ENCODE measurements at places on chromosomes 1 and 21.

DNA sequence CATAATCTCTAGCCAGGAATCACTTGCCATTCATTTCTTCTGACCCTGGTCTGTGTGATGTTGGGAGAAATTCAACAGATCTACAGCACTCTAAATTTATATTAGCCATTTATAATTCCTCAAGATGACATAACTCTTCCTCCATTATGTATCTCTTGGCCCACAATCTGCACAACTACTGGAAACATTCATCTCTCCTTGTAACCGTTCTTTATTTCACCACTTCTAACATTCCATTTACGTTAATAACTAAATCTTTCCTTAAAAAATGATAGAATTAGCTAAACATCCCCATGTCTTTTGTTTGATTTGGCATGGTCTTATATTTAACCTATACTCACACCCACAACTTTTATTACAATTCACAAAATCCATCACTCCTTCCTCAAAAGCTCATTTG is 166.0 kb downstream of the COL11A1 start:
- DNase-seq, result no peak

GRCh38 chr1:171807556-171807955 is 26.1 kb downstream of the METTL13 start:
- no peak for DNase-seq

DNA sequence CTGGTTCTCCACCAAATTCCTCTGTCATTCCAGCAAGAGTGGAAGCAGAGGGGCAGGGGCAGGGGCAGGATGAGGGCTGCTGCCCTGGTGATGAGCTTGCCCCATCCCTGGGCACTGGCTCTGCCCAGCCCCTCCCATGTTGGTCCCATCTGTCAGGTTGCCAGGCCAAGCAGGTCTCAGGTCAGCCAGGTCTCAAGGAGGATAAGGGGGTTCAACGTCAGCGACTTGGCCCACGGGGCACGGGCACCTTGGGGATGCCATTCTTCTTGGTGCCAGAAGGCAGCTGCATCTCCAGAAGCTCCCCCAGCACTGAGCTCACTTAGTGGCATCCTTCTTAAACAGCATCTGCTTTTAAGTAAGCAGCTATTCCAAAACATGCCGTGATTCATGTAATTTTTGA is 133.1 kb downstream of the AJAP1 start:
- no peak for DNase-seq

- DNase-seq, result no peak
Observed at GRCh38 chr1:3403388-3404231, 50.9 kb upstream of the ARHGEF16 start.

GRCh38 chr1:234729561-234730474 is 119.8 kb upstream of the IRF2BP2 start:
- DNase-seq, result no peak

DNA sequence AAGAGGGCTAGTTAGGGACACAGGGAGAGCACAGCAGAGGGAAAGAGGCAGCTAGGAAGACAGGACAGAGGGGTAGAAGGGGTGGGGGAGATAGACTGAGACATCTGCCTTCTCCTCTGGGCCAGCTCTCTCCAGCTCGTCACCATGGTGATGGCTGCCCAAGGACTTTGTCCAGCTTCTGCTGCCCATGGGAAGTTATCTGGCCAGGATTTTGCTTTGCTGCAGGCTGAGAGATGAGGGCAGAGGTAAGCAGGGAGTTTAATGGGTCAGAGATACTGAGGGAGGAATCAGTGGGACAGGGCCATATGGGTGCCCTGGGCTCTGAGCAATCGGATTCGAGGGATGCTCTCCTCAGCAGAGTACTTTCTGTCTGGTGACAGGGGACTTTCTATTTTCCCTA is 34.5 kb upstream of the GPR37L1 start:
- DNase-seq, result no peak

- DNase-seq, result no peak
Observed at GRCh38 chr1:232057217-232057895, 430.8 kb downstream of the DISC1 start.

DNA sequence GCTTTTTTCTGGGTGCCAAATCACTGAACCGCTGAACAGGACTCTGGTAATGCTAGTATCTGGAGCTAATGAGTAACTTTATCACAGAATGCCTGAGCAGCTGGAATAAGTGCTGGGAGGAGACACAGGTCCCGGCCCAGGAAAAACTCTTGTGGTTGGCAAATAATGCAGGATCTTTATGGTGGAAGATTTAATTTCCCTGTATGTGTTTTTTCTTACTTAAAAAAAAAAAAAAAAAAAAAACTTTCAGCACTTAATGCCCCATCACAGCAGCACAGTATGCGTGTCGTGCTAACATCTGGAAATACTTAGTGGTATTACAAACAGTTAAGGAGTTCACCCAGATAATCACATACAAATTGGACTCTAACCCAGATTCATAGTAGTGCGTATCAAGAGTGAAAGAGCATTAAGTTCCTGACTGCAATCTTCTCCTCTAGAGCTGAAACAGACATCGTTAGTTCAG is 220.7 kb downstream of the TOMM20 start:
- no peak for DNase-seq

DNA sequence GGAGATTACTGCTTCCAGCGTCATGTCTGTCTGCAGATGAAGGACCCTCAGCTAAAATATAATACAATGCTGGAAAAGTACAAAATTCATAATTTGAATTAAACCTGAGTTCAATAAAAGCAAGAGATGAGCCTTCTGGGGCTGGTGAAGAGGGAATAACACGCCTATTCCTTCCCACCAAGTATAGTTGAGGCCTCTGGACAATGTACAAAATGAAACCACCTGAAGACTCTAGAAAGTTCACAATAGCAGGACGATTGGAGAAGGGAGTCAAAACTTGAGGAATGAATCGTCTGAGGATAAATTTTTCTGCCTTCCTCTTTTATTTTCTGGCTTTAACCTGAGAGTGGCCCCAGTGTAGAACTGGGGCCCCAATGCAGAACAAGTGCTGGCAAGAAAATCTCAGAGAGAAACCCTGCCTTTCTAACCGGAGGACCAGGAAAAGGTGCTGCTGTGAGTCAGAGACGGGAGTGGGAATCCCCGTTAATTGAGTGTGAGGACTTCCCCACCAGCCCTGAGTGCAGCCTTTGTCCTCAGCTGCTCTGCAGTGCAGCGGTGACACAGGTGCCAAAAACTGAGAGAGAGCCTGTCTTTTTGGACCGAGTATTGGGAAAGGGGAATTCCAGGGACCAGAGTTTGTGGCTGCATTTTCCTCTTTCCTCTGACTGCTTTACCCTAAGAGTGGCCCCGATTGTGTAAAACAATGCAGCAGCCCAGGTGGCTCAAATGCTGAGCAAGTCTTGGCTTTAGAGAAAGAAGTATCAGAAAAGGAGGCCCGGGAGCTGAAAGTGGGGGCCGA is 264.9 kb downstream of the DYRK1A start:
- DNase-seq, result no peak

GRCh38 chr1:160177667-160178066 is 12.7 kb upstream of the CASQ1 start:
- no peak for DNase-seq

DNA sequence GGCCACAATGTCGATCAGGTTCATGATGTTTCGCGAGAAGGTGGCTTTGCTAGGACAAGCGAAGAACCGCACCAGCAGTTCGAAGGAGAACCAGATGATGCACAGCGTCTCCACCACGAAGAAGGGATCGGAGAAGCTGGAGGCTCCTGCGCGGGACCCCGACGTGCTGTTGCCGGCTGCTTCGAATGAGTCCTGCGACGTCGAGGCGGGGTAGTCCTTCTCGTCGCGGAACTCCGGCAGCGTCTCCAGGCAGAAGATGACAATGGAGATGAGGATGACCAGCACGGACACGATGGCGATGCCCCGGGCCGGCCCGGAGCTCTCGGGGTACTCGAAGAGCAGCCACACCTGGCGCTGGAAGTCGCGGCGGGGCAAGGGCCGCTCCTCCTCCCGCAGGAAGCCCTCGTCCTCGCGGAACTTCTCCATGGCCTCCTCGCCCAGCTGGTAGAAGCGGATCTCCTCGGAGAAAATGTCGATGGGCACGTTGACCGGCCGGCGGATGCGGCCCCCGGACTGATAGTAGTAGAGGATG is 869 bp downstream of the KCNA3 start:
- no peak for DNase-seq

DNA sequence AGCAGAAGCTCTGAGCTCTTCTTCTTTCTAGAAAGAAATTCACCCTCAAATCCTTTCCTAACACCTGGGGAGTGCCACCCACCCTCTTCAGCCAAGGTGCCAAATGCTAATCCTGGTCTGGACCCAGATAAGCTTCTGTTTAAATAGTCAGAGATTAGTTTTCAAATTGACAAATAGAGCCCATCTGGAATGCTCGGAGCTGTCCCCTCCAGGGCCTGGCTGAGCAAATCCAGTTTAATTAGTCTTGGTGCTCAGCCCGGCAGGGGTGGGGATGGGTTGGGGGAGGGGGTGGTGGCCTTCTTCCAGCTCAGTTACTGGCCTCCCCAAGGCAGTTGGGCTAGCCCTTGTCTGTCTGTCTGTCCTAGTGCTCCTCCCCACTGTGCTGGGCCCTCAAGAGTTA is 269.5 kb downstream of the GRIK3 start:
- DNase-seq, result no peak

Measured in NCI-H1417 treated with DMSO at 0.1 percent for 48 hours (cell line).